ENCODE measurements at places on chromosomes 3 and 15. TPM values are rescaled to one million over a fixed set of nuclear protein-coding genes. Genes with fewer than 3 reads are reported as not detected.

Gene XRN1
- 32.6 TPM for total RNA-seq

Gene NME9
- total RNA-seq, result not detected

Gene CCDC80
- total RNA-seq, result 13.2 TPM

Gene CLDN1
- 40.3 TPM for total RNA-seq

Gene FEZF2
- not detected for total RNA-seq

Gene PRR23C
- not detected for total RNA-seq
